Inflammatory macrophage (primary cell): ENCODE measurements at places on chromosomes 5 and 9.

GRCh38 chr5:130874861-130875417, 290.1 kb downstream of the HINT1 start:
- no peak for DNase-seq

GRCh38 chr5:1294835-1295649, at the start of gene TERT:
TERT (minus strand) TSS chr5:1295068; CDS start chr5:1294989, 79 bp downstream.
- no peak for DNase-seq

DNA sequence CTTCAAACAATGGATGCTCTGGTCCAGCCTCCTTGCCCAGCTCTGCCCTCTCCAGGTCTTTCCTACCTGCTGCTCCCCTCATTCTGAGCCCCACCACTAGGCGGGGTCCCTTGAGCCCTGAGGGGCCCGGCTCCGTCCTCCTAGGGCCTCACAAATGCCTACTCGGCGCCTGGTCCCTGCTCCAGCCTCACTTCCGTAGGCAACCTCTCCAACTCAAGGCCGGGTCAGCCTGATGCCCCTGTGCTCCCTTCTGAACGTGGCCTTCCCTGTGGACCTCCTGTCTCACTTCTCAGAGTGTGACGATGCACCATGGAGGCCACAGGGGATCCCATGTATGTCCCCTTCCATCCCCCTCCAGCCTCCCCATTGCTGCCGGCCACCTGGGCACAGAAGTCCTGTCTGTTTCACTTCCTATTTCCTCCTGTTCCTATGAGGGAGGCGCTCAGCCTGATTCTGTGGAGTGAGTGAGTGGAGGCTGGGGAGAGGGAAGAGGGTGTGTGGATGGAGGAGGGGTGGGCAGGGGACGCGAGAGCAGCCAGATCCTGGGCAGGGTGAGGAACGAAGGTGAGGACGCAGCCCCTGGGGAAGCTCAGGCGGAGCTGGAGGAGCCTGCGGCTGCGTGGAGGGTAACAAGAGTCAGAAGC, 127.2 kb upstream of the FAM120A start:
- DNase-seq = no peak

- peak; percentile 20 for DNase-seq
These were observed 2.0 kb downstream of the SNX30 start for GRCh38 chr9:112752334-112753125.

- no peak for DNase-seq
These were observed 4.0 kb upstream of the PRRC1 start for GRCh38 chr5:127513408-127513970.

GRCh38 chr5:42943931-42944631, 96.0 kb downstream of the ANXA2R start:
- no peak for DNase-seq
